ENCODE measurements at places on chromosomes 6 and 20.

DNA sequence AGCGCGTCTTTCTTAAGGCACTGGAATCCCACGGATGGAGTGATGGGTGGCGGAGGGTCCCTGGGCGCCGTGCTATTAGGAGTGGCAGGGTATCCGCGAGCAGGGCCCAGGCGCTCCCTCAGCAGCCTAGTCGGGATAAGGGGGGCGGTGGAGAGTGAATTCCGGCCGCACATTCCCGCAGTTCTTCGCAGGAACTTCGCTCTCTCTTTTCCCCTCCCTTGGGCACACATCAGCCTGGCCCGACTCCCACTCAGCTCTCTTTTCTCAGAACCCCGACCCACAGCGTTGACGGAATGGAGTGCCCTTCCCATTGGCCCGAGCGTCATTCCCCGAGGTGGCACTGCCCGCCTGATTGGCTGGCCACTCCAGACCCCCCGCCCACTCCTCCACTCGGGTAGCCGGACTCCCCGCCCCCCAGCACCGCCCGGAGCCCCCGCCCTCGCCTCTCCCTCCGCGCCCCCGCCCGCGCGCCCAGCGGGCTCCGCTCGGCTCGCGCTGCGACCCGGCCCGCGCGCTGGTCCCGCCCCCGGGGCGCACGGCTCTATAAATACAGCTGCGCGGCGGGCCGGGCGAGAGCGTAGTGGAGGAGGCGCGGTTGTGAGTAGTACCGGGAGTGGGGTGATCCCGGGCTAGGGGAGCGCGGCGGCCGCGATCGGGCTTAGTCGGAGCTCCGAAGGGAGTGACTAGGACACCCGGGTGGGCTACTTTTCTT, at the start of gene ID4:
Gene ID4, plus strand, starts transcription at position 572 of the 712 bp plus-strand sequence. CDS start 385 bp downstream, outside the sequence.
- DNase-seq = peak; percentile 74

DNA sequence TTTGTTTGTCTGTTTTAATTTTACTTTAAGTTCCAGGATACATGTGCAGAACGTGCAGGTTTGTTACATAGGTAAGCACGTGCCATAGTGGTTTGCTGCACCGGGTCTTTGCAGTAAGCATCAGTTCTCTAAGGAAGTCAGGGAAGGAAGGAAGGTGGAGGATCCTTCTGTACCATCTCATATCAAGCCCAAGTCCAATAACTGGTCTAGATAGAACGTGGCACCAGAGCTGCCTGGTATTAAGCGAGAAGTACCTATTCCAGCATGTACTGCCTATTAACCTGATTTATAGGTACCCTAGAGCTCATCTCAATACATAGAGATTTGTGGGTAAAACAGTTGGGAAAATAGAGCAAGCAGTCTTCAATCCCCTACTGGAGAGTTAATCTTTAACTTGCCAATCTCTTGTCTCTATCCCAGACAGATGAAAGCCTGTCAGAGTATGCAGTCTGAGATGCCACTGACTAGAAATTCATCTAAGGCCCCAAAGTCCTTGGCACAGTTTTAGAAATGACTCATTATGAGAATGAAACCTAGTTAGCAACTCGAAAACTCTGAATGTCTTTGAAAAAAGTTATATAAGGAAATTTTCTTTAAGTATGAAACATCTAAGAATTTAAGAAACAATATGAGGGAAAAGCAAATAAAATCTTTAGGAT, 144.9 kb downstream of the TFAP2A start:
- DNase-seq = no peak

- DNase-seq = no peak
These were observed 20.0 kb upstream of the TRAF3IP2 start for GRCh38 chr6:111625461-111626391.

DNA sequence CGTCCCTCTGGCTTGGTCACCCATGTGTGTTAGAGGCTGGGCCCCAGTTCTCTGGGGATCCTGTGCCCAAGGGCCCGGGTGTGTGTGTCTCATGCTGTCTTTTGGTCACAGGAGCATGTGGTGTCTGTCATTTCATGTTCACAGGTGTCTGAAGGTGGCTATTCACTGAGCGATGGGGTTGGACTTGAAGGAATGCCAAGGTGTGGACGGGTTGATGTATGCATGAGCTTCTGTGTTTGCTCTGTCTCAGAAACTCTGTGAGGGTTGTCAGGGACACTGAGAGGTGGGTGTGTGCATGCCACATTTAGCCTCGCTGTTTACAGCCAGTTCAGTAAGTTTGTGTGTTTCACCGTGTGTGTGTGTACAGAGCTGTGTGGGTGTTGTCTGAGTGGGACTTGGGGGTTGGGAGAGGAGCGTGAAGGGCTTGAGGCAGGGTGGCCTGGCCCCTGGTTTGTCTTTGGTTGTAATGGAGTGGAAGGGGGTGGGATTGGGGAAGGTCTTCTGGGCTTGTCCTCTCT, 1.2 kb downstream of the DDR1 start:
- DNase-seq = no peak

- DNase-seq = no peak
These were observed 61.1 kb upstream of the TCF21 start for GRCh38 chr6:133827766-133828165.

DNA sequence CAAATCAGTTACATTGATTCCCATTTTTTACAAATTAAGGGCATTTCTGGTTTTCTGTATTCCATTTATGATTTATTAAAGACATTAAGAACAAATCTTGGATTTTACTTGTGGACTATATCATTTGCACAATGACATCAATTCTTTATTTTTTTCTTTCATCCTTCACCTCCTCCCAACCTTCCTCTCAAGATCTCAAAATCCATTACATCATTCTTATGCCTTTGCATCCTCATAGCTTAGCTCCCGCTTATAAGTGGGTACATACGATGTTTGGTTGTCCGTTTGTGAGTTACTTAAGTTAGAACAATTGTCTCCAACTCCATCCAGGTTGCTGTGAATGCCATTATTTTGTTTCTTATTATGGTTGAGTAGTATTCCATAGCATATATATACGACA, 752.8 kb downstream of the CD109 start:
- DNase-seq = no peak

DNA sequence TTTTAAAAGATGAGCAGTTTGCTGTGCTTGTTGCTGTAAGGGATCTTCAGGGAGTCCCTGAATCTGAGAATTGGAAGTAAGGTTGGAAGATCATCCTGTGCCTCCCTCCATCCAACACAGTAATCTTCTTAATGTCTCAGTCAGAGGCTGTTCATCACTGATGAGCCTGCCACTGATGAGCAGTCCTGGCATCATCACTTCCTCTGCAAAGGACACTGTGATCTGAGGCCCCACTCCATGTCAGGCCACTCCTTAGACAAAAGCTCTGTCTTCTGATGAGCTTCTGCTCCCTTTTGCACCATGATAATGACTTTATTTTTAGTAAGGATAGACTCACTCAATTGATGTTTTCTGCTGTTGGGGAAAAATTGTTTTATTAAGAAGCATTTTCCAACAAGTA, 121.0 kb downstream of the UST start:
- no peak for DNase-seq

GRCh38 chr6:127844529-127844928, 56.3 kb downstream of the THEMIS start:
- no peak for DNase-seq

DNA sequence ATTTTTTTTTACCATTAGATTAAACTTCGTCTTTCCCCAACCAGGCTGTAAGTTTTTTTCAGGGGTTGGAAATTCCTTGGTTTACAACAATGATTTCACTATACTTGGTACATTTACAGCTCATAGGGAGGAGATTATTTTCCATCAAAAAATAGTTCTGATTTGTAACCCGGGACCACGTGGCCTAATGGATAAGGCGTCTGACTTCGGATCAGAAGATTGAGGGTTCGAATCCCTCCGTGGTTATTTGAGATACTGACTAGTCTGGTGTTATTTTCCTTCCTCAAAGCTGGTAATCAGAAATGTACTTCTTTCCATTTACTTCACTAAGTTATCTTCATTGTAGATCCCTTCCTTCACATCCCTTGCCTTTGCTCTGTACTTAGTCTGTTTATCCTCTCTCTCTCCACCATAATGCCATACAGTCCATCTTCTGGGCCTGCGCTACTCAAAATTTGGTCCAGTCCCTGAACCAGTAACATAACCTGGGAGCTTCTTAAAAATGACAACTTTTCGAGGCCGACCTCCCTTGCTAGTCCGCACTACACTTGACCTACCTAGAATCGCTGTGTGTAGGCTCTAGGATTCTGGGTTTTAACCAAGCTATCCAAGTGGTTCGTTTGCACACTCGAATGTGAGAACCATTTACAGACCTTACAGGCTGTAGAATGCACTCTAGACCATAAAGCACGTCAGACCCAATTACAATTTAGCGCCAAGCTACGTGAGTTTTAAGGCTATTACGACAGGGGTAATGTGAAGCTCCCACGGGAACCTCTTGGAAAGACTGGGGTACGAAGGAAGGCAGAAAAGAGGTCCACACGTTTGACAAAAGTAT, 42.1 kb upstream of the BTN3A2 start:
- DNase-seq = peak; percentile 44

- no peak for DNase-seq
These were observed 229.5 kb downstream of the CDH26 start for GRCh38 chr20:60187683-60188082.

- no peak for DNase-seq
These were observed 4.6 kb upstream of the SLC2A10 start for GRCh38 chr20:46704714-46705377.

DNA sequence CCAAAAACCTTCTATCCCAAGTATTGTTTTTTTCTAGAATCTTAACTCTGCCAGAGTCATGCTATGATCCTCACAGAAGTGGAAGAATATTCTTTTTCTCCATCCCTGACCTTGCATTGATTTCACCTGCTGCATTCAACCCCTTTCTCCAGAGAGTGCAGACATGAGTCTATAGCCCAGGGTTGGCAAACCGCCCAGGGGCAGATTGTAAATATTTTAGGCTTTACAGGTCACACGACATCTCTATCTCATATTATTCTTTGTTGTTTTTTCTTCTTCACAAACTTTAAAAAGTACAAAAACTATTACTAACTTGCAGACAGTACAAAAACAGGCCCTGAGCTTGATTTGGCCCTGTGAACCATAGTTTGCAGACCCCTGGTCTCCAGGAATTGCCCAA, 112.1 kb upstream of the ASF1A start:
- no peak for DNase-seq

GRCh38 chr20:37758332-37758731, 64.5 kb downstream of the CTNNBL1 start:
- DNase-seq = peak; percentile 10

- no peak for DNase-seq
These were observed 881 bp upstream of the MAP7 start for GRCh38 chr6:136551103-136551502.

DNA sequence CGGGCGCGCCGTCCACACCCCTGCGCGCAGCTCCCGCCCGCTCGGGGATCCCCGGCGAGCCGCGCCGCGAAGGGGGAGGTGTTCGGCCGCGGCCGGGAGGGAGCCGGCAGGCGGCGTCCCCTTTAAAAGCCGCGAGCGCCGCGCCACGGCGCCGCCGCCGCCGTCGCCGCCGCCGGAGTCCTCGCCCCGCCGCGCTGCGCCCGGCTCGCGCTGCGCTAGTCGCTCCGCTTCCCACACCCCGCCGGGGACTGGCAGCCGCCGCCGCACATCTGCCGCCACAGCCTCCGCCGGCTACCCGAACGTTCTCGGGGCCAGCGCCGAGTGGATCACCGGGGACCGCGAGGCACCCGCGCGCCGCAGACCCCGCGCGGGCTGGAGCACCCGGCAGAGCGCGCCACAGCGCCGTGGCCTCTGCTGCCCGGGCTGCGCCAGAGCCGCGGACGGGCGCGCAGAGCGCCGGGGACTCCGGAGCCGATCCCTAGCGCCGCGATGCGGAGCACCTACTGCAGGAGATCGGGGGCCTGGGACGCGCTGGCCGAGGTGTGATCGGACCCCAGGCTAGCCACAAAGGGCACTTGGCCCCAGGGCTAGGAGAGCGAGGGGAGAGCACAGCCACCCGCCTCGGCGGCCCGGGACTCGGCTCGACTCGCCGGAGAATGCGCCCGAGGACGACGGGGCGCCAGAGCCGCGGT, at the start of gene BMP2:
Gene BMP2, plus strand, starts transcription at position 151 of the 692 bp plus-strand sequence. CDS start 2,441 bp downstream, outside the sequence.
- DNase-seq = peak; percentile 92

GRCh38 chr6:71412559-71413140, 124.0 kb downstream of the OGFRL1 start:
- DNase-seq = no peak

DNA sequence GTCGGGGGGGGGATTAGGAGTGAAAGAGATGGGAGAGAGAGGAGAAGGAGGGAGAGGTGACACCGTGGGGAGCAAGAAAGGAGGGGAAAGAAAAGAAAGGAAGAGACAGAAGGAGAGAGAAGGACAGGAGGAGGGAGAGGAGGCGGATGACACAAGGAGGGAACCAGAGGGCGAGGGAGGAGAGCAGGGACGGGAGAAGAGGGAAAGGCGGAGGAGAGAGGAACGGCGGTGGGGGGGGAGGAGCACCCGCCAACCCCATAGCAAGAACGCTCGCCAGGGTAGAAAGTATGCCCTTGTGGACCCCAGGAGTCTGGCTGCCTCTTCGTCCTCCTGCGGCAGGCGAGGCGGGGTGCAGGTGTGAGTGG, 4.5 kb upstream of the INSM1 start:
- peak; percentile 71 for DNase-seq
